ENCODE measurements at places on chromosomes 1 and 21. TPM values are rescaled to one million over a fixed set of nuclear protein-coding genes. Genes with fewer than 3 reads are reported as not detected.

DNA sequence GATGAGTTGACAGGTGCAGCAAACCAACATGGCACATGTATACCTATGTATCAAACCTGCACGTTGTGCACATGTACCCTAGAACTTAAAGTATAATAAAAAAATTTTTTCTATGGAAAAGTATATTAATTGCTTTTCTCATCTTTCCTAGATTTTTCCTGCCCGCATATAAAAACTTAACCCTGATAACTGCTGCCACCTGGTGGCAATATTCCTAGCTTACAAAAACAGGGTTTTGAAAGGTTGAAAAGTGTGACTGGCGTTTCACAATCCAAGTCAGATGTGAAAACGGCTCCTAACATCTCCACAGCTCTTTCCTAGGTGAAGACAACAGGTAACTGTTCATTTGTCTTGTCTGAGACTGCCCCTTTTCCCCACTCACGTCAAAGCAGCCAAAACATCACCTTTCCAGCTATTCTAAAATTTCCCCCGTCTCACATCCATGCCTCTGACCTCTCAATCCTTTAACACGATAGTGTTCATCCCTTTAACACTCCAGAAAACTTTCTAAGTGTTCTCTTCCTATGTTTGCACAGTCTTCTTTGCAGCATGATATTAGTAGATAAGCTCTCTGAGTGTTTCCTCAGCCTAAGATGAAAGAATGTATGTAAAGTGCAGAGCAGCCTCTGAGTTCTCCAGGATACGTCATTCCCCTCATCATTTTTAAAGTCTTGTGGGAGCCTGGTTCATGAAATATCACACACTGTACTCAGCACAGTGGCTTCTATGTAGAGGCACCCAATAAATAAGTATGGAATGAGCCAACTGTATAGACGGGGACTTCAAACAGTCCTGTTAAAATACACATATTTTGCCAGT is 27.5 kb downstream of the OVGP1 start:
- no peaks in the 10 kb centered on the region for H3K4me1 ChIP-seq
- no peak for DNase-seq
- no peaks in the 10 kb centered on the region for H3K36me3 ChIP-seq
- H3K27me3 ChIP-seq, result peaks cover 3% of the 10 kb centered on the region
- no peak overlapping the region for H3K27ac ChIP-seq

DNA sequence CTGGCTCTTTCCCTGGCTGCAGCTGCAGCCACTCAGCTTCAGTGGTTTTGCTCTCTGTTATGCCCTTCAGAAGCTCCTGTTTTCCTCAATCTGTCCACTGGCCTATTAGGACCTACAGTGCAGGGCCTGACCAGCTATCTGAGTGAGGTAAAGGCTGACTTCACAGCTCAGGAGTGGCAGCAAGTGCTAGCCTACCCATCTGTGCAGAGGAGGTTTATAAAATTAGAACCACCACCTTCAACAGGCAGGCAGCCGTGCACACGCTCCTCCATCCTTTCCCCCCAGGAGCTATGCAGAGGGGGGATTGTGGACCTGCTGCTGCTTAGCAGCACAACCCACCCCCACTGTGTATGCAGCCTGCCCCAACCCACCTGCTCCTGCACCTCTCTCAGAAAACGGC is 8.3 kb downstream of the ADAR start:
- peaks cover 82% of the 10 kb centered on the region for H3K36me3 ChIP-seq
- no peak overlapping the region for H3K4me3 ChIP-seq
- no peaks in the 10 kb centered on the region for H3K27me3 ChIP-seq
- no peak for DNase-seq
- H3K27ac ChIP-seq, result no peak overlapping the region

GRCh38 chr21:33011462-33011861 is 14.3 kb upstream of the OLIG2 start:
- H3K27ac ChIP-seq, result no peak overlapping the region
- H3K4me3 ChIP-seq, result no peak overlapping the region
- no peaks in the 10 kb centered on the region for H3K36me3 ChIP-seq
- H3K27me3 ChIP-seq, result peaks cover 58% of the 10 kb centered on the region

GRCh38 chr1:30829889-30830288 is 72.3 kb upstream of the LAPTM5 start:
- peaks cover 16% of the 10 kb centered on the region for H3K27me3 ChIP-seq
- no peaks in the 10 kb centered on the region for H3K36me3 ChIP-seq
- H3K4me1 ChIP-seq, result peaks cover 10% of the 10 kb centered on the region
- H3K27ac ChIP-seq, result no peak overlapping the region
- no peak for DNase-seq
- no peak overlapping the region for H3K4me3 ChIP-seq

The ABCG1 gene
- total RNA-seq, result 54.0 TPM

The RGS5 gene
- 19.6 TPM for total RNA-seq

The INSRR gene
- not detected for total RNA-seq

The RBM11 gene
- total RNA-seq, result 1.7 TPM

The ALX3 gene
- 0.60 TPM for total RNA-seq
